Umbilical cord (tissue), 2 donors: ENCODE measurements at places on chromosomes 7 and 10. TPM values are rescaled to one million over a fixed set of nuclear protein-coding genes. Genes with fewer than 3 reads are reported as not detected.
A peak's percentile ranks its signal among the peaks of the same experiment; 100 is the strongest.

GRCh38 chr10:98253499-98253898, 14.5 kb downstream of the LOXL4 start:
- DNase-seq, result no peak

Gene NFE2L3
- 2.4 TPM for total RNA-seq

Gene LRRC61
- total RNA-seq, result 9.1 TPM

DNA sequence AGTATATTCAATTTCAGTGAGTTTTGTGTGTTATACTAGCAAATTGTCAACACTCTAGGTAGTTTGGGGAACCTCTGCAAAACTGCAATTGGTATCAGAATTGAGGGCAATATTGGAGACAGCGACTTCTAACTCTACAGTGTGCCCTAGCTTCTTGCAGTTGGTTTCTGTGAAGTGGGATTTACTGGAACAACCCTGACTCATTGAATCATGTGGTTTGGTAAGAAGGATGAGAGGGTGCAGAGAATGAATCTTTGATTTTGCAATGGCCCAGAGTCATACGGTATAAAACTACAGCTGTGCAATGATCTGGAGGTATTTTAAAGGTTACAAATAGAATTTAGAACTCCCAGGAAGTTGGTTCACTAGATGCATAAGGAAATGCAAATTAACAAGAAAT, 129.1 kb upstream of the PPP1R3A start:
- peak; percentile 11 for DNase-seq

GRCh38 chr7:70460562-70460961, 671.4 kb upstream of the GALNT17 start:
- DNase-seq, result no peak

Gene SSBP1
- 89.1 TPM for total RNA-seq

GRCh38 chr7:77940647-77941046, 142.1 kb downstream of the PHTF2 start:
- peak; percentile 22 for DNase-seq

GRCh38 chr7:41339913-41340676, 362.8 kb downstream of the INHBA start:
- no peak for DNase-seq

GRCh38 chr7:10536561-10536960, 437.1 kb upstream of the PHF14 start:
- DNase-seq, result no peak

DNA sequence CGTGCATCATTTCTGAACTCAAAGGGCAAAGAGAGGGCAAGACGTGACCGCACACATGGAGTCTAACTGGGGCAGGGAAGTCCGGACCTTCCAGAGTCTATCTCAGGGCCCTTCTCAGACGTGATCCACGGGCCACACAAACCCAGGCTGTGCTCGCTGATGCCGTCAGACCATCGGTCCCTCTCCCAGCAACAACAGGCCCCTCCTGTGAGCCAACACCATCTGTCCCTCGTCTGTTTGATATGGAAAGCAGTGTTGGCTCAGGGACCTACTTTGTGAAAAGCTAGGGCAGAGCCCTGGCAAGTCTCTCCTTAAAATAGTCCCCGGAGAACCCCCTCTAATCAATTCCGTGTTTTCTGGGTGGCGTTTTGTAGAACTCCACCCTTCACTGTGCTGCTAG, 208.8 kb downstream of the TCERG1L start:
- DNase-seq, result no peak

Gene FGL2
- 45.5 TPM for total RNA-seq

Gene FKBP14
- total RNA-seq, result 55.4 TPM

Gene PCGF6
- total RNA-seq, result 11.1 TPM

- no peak for DNase-seq
These were observed 92.0 kb downstream of the TCF7L2 start for GRCh38 chr10:113041841-113042750.

- DNase-seq, result peak; percentile 48
These were observed at the start of gene AGMO for GRCh38 chr7:15561835-15562234. Gene AGMO, minus strand, starts transcription at chr7:15562015.

DNA sequence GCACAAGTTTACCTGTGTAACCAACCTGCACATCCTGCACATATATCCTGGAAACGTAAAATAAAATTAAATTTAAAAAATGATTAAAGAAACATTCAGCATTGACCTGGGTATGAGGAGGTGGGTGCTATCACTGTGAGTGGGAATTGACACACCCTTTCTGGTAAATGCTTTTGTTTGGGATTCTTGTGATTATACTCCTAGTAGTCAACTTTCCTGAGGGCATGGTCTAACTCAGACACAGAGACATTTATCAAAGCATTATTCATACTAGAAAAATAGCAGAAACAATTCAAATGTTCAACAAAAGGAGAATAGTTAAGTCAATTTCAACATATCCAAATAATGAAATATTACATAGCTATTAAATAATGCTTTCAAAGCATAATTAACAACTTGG, 44.2 kb downstream of the CNNM2 start:
- no peak for DNase-seq

DNA sequence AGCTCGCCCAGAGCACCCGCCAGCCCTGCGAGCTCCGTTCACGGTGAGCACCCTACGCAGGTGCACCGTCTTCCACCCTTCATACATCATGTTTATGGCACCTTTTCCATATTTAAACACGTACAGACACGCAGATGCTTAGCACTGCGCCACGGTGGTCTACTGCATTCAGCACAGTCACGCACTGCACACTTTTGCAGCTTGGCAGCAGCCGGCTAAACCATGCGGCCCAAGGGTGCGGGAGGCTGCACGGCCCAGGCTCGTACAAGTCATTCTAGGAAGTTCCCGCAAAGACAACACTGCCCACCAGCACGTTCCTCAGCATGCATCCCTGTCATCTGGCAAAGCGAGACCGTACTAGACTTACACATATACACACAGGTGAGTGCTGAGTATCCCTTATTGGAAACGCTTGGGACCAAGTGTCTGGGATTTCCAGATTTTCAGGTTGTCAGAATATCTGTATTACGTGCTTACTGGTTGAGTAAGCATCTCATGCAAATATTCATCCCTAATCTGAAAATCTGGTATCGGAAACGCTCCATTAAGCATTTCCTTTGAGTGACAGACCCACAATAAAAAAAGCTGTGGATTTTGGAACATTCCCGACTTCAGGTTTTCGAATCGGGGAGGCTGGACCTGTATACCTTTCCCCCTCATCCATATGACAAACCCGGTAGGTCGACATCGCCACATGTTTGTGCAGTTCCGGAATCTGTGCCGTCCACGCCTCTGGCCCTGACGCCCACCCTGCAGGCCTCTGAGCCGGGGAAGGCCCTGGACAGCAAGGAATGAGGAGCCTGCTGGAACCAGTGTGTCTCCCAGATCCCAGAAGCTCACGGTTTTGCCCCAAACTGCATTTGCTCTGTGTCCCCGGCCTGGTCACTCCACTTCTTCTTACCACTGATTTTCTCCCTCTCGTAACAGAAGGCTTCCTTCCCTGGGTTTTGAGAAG, 222.2 kb downstream of the ELFN1 start:
- peak; percentile 54 for DNase-seq

Gene CLDN3
- total RNA-seq, result 0.72 TPM

DNA sequence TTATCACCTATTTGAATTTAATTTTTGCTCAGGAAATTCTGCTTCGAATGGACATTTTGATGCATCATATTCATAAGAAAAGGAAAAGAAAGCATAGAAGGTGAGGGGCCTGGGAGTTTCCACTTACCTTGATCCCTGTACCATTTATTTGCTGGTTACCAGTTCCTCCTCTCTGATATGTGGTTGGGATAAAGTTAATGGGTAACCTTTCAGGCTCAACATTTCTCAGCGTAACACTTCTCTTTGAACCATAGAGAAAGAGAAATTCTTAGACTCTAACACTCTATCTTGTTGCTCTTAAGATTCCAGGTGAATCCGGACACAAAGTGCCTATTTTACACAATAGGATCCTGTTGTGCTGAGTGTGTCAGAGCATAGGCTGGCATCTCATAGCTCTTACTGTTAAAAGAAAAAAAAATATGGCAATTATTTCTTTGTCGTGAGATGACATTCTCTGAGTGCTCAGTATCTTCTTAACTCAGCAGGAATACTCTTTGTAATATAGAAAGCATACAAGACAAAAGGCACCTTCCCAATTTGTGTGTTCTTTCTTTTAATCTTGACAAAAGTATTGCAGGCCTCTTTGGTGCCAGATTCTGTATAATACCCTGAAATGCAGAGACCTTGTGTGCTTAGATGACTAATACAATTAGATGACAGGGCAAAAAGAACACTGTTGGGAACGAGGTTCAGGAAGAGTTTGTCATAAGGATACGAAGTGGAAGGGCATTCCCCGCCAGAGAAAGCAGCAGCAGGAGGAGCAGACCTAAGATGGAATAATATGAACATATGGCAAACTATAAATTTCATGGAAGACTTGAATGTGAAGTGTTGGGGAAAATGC, 689.6 kb downstream of the NRG3 start:
- no peak for DNase-seq

- no peak for DNase-seq
These were observed 81.8 kb downstream of the DIP2C start for GRCh38 chr10:607545-608185.

DNA sequence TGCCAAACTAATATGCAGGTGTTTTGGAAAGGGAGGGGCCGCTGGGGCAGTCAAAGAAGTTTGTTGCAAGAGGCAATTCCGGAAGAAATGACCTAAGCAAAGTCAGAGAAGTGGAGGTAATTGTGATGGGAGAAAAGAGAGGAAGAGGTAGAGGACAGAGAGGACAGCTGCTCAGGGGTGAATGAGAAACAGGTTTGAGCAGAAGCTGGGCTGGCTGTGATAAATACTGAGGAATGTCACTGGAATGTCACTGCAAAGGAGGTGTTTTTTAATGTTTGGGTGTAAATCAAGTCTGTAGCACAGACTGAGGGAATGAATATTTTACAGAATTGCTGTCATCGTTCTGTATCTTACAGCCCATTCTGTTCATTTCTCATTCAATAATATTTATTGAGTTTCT, 207.2 kb downstream of the DPP6 start:
- peak; percentile 12 for DNase-seq
